Activated CD4-positive, alpha-beta T cell treated with anti-CD3 and anti-CD28 coated beads, Interleukin-2, Interleukin-6, amounts not matched to agents 100 ng/mL and 50 ng/mL, durations not matched to agents 16 hours and 8 hours (primary cell): ENCODE measurements at places on chromosomes 11 and 22.

GRCh38 chr22:17956630-17957029 is 67.7 kb downstream of the MICAL3 start:
- DNase-seq, result no peak

DNA sequence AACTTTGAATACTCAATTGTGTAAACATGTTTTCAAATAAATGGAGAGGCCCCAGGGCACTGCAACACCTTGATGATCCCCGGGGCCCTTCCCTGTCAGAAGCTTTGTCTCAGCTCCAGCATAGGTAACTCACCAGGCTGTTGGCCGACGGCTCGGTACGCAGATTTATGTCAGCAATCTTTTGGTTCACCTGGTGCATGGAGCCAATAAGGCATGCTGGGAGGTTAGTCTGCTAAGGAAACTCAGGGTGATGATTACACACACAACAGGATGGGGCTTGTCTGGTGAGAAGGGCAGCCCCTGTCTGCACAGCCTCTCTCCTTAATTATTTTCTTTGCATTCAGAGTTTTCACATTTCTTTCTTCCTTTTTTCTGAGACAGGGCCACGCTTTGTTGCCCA is 10.8 kb downstream of the FAM227A start:
- DNase-seq, result no peak

DNA sequence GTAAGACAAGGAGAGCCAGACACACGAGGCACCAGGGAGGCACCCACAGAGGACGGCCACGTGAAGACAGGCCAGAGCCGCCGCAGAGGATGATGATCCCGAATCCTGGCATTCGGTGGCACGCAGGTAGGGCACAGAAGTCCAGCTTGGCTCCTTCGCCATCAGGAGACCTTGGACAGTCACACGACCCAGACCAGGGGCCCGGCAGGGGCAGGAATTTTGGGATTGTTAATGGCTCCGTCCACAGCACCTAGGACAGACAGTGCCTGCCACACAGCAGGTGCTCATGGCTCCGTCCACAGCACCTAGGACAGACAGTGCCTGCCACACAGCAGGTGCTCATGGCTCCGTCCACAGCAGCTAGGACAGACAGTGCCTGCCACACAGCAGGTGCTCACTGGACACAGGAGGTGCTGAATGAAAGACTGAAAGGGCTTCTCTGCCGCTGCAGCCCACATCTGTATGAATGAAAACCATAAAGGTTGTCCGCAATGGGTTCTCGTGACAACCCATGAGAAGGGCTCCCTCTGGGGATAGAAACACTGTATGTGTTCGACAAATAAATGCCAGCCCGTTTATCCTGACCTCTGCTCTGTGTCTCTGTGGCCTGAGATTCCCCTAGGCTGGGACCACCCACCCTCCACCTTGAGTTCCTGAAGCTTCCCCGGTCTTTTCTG is 341.6 kb downstream of the CTTN start:
- no peak for DNase-seq

DNA sequence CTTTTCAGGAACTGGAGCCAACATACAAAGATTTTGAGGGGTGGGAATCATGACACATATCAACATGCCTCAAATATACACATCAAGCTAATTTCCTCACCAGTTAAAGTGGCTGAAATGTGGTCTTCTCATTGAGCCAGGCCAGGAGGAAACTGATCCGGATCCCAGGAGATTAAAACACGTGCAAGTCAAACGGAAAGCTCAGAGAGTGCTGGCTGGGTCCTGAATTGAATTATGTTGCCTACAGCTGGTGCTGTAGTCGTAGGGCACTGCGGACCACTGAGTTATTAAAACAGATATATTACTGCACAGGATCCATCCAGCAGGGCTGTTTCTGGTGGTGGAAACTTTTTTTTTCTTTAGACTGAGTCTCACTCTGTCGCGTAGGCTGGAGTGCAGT is 14.1 kb upstream of the WNT7B start:
- DNase-seq, result no peak

- no peak for DNase-seq
Measured at GRCh38 chr11:73210916-73211667, 7.0 kb upstream of the P2RY2 start.
